ENCODE measurements at places on chromosomes 13 and 19. TPM values are rescaled to one million over a fixed set of nuclear protein-coding genes. Genes with fewer than 3 reads are reported as not detected.

Gene YJEFN3
- 4.6 TPM for total RNA-seq

Gene TPTE2
- total RNA-seq = not detected

Gene FSD1
- 1.1 TPM for total RNA-seq

Gene GPR4
- 1.5 TPM for total RNA-seq

Gene ZNF527
- total RNA-seq = 3.9 TPM

All from left colon (tissue), 2 donors.